CD4-positive, alpha-beta T cell (primary cell): ENCODE measurements at places on chromosomes 3 and 15.
A peak's percentile ranks its signal among the peaks of the same experiment; 100 is the strongest.

- H3K27ac ChIP-seq = no peak overlapping the region
- H3K4me1 ChIP-seq = peaks cover 26% of the 10 kb centered on the region
- peaks cover 60% of the 10 kb centered on the region for H3K27me3 ChIP-seq
- no peaks in the 10 kb centered on the region for H3K36me3 ChIP-seq
These were observed 1.1 kb upstream of the SOX2 start for GRCh38 chr3:181710345-181711291.

- H3K27me3 ChIP-seq = no peaks in the 10 kb centered on the region
- no peak for DNase-seq
- H3K4me3 ChIP-seq = no peak overlapping the region
- H3K36me3 ChIP-seq = no peaks in the 10 kb centered on the region
These were observed 29.4 kb upstream of the ACAD9 start for GRCh38 chr3:128849911-128850455.

DNA sequence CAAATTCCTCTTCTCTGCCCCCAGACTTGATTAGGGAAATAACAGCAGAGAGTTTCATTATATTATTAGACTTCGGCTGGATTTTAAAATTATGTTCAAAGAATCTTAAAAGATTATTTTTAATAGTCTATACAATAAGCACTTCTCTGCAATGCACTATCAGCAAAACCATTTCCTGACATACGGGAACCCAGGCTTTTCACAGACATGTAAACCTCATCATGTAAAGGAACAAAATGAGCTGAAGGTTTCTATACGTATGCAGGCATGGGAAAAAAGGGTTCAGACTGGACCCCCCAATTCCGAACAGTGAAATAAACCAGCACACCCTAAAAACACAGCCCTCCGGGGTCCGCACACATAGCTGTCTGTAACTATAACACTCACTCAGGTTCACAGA lies 77.5 kb upstream of the LMOD3 start:
- peak overlapping the region; percentile 74 for H3K4me3 ChIP-seq
- no peaks in the 10 kb centered on the region for H3K27me3 ChIP-seq
- peaks cover 15% of the 10 kb centered on the region for H3K36me3 ChIP-seq
- H3K27ac ChIP-seq = peak overlapping the region; percentile 75

DNA sequence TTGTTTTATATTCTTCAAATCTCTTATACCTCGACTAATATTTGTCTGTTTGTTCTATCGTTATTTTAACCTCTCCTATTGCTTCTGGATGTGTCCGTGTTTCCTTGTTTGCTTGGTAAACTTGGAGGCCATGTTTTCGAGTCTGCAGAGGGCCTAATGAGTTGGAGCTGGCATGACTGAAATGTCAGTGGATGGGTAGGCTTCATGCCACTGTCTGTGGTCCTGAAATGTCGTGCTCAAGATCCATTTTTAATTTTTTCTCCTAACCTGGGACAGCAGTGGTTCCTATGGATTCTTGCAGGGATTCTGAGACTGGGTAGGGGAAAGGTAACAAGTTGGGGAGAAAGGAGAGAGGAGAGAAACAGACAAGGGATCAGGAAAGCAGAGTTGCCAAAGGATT lies 18.8 kb upstream of the GASK1A start:
- no peaks in the 10 kb centered on the region for H3K36me3 ChIP-seq
- H3K4me1 ChIP-seq = peaks cover 9% of the 10 kb centered on the region
- no peak for DNase-seq
- H3K4me3 ChIP-seq = no peak overlapping the region
- no peaks in the 10 kb centered on the region for H3K27me3 ChIP-seq

- H3K4me3 ChIP-seq = no peak overlapping the region
- DNase-seq = no peak
- H3K4me1 ChIP-seq = peaks cover 26% of the 10 kb centered on the region
- H3K36me3 ChIP-seq = peaks cover 38% of the 10 kb centered on the region
- H3K27ac ChIP-seq = no peak overlapping the region
These were observed 45.2 kb downstream of the KLHL25 start for GRCh38 chr15:85749261-85750151.

- no peaks in the 10 kb centered on the region for H3K36me3 ChIP-seq
- no peak overlapping the region for H3K4me3 ChIP-seq
- H3K27me3 ChIP-seq = no peaks in the 10 kb centered on the region
These were observed 198.5 kb upstream of the RARB start for GRCh38 chr3:25229586-25229985.

DNA sequence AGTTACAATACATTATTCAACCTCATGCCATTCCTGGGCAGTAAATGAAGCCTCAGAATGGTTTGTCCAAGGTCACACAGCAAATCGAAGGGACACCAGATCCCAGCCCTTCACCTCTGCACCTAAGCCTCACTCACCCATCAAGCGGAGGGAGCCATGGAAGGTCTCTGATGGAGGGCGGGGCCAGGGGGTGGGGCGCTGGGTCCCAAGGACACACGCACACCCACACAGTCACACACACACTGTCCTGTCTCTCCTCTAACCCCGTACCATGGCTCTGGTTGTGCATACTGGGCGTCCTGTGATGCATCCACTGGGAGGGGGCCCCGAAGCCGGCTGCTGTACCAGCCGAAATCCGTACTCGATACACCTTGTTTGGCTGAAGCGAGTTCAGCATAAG lies 15.3 kb upstream of the IGDCC3 start:
- H3K4me3 ChIP-seq = no peak overlapping the region
- H3K27me3 ChIP-seq = peaks cover 57% of the 10 kb centered on the region
- no peak overlapping the region for H3K27ac ChIP-seq
- peaks cover 9% of the 10 kb centered on the region for H3K4me1 ChIP-seq
- H3K36me3 ChIP-seq = no peaks in the 10 kb centered on the region

DNA sequence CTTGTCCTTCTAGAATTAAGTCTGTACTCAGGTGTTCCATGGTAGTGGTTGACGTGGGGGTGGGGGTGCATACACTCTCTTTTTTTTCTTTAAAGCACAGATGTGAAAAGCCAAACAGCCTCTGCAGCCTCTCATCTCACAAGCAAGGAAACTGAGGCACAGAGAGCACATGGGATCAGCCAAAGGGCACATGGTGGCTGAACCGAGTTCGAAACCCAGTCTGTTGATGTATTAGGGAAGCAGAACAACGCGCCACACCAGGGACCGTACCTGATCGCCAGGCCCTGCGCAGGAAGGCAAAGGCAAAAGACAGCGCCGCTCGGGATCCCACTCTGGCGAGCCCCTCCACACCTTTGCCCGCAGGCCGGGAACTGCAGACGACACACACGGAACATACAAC lies 47.3 kb downstream of the HERC2 start:
- no peak overlapping the region for H3K4me3 ChIP-seq
- no peaks in the 10 kb centered on the region for H3K27me3 ChIP-seq
- no peak overlapping the region for H3K27ac ChIP-seq

DNA sequence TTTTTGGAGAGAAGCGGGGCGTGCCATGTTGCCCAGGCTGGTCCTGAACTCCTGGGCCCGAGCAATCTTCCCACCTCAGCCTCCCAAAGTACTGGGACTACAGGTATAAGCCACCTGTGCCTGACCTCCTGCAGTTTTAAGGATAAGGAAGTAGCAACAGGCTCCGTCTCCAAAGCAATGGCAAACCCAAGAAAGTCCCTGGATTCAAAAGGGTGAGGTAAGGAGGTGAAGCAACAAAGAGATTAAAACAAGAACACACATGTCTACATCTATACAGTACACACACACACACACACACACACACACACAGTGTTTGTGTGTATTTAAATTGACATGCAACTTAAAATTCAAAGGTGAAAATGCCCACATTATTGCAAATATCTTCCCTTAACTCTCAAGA lies 58.9 kb downstream of the ABCC5 start:
- no peaks in the 10 kb centered on the region for H3K27me3 ChIP-seq
- no peaks in the 10 kb centered on the region for H3K4me1 ChIP-seq
- no peak overlapping the region for H3K27ac ChIP-seq
- DNase-seq = no peak
- H3K4me3 ChIP-seq = no peak overlapping the region
- H3K36me3 ChIP-seq = peaks cover 18% of the 10 kb centered on the region

DNA sequence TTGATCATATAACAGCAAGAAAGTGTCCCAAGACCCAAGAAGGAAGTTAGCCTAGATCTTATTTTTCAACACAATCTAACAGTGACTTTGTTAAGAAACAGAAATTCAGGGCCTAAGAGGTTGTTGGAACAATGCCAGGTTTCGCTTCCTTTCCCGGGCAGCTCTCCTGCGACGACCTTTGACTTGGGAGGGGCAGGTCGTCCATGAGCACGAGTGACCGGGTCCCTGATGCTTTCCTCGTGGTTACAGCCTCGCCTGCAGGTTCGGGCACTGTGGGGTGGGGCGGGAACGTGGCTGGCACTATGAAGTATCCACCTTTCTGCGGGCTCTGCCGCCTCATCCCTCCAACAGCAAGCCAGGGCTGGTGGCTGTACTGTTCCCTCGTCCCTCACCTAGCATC lies 90.1 kb upstream of the RGMA start:
- no peaks in the 10 kb centered on the region for H3K27me3 ChIP-seq
- no peaks in the 10 kb centered on the region for H3K36me3 ChIP-seq
- no peak overlapping the region for H3K4me3 ChIP-seq
- no peak overlapping the region for H3K27ac ChIP-seq
- no peaks in the 10 kb centered on the region for H3K4me1 ChIP-seq

DNA sequence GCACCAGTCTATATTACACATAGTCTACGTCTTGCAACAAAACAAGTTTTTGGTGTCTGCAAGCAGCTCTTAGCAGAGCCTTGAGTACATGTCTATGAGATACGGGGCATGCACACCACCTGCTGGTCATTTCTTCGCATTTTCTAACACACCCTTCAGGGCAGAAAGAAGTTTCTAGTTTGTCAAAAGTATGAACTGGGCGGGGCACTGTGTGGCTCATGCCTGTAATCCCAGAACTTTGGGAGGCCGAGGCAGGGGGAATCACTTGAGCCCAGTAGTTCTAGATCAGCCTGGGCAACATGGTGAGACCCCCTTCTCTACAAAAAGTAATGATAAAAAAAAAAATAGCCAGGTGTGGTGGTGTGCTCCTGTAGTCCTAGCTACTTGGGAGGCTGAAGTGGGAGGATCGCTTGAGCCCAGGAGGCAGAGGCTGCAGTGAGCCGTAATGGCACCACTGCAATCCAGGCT lies 64.2 kb upstream of the ARL8B start:
- no peak overlapping the region for H3K27ac ChIP-seq
- H3K4me3 ChIP-seq = no peak overlapping the region
- no peaks in the 10 kb centered on the region for H3K27me3 ChIP-seq
- peaks cover 2% of the 10 kb centered on the region for H3K4me1 ChIP-seq
- DNase-seq = peak; percentile 58
- H3K36me3 ChIP-seq = no peaks in the 10 kb centered on the region

GRCh38 chr3:14605744-14606143 lies 45.8 kb upstream of the CCDC174 start:
- no peak for DNase-seq
- no peak overlapping the region for H3K4me3 ChIP-seq
- H3K36me3 ChIP-seq = no peaks in the 10 kb centered on the region
- peaks cover 67% of the 10 kb centered on the region for H3K27me3 ChIP-seq
- H3K4me1 ChIP-seq = peaks cover 3% of the 10 kb centered on the region
- H3K27ac ChIP-seq = no peak overlapping the region
